Activated CD4-positive, alpha-beta T cell treated with anti-CD3 and anti-CD28 coated beads, Interleukin-2, amount 10 ng/mL, durations not matched to agents 7 days and 5 days (primary cell): ENCODE measurements at places on chromosomes 5 and 9. TPM values are rescaled to one million over a fixed set of nuclear protein-coding genes. Genes with fewer than 3 reads are reported as not detected.

The NPM1 gene
- total RNA-seq, result 1,050 TPM

The LCN10 gene
- not detected for total RNA-seq

The PTTG1 gene
- 189 TPM for total RNA-seq

DNA sequence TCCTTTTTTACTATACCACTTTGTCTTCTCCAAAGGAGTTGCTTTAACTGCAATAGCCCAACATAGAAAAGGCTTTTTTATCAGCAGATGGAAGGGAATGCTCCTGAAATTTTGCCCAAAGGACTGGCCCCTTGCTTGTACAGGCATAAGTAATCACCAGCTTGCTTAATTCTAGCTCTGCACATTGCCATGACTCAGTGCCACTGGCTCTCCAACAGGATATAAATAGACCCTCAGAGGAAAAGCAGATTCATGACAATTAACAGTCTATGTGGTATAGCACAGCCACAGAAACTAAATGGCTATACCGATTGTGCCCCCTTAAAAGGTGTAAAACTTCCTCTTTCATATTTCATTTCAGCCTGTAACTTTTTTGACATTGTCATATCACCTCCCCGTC, 227.0 kb downstream of the ZNF608 start:
- no peak overlapping the region for H3K27ac ChIP-seq
- H3K36me3 ChIP-seq, result no peaks in the 10 kb centered on the region
- H3K27me3 ChIP-seq, result peaks cover 6% of the 10 kb centered on the region
- no peak for DNase-seq
- no peak overlapping the region for H3K4me3 ChIP-seq

DNA sequence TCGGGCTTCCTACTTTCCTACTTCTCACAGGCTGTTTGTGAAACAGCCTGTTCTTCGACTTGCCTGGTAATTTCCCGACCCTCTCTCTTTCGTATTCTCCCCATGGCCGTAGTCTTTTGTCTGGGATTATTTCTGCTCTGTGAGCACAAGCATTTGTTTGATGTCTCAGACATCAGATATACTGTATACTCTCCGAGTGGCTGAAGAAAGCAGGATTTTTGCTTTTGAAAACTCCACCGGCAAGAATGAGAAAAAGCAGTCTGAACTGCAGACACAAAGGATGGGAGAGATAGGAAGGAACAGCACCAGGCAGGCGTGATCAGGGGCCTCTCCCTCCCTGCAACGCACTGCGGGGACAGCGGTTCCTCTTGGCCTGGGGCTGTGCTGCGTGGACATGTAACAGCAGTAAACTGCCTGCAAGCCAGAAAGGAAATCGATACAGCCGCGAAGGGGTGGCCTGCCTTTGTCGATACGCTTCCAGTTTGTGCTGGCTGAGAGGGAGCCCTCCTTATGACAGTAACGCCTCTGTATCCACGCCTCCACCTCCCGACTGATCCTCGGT, 313.9 kb upstream of the TLE4 start:
- peaks cover 4% of the 10 kb centered on the region for H3K27me3 ChIP-seq
- DNase-seq, result no peak
- no peak overlapping the region for H3K27ac ChIP-seq
- H3K4me1 ChIP-seq, result no peaks in the 10 kb centered on the region
- H3K36me3 ChIP-seq, result no peaks in the 10 kb centered on the region
